Spleen (tissue), 13 donors: ENCODE measurements at places on chromosomes 6 and 20.

DNA sequence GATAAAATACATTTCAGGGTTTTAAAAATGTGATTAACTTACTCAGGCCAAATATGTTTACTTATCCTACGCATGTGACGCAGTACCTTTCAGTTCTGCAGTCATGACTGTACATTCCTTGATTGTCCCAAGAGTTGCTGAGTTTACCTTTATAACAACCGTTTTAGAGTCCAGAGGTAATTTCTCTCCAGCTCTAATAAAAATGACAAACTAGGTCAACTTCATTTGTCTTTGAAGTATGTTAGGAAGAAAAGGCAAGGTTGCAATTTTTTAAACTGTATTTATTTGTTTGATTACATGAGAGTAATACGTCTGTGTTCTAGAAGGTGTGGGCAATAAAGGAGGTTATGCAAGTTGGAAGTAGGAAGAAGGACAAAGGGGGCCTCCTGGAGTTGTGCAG lies 38.6 kb upstream of the UBR2 start:
- no peak overlapping the region for H3K27ac ChIP-seq
- no peak for DNase-seq
- no peaks in the 10 kb centered on the region for H3K4me1 ChIP-seq
- H3K36me3 ChIP-seq, result no peaks in the 10 kb centered on the region
- H3K27me3 ChIP-seq, result no peaks in the 10 kb centered on the region
- no peak overlapping the region for H3K4me3 ChIP-seq

DNA sequence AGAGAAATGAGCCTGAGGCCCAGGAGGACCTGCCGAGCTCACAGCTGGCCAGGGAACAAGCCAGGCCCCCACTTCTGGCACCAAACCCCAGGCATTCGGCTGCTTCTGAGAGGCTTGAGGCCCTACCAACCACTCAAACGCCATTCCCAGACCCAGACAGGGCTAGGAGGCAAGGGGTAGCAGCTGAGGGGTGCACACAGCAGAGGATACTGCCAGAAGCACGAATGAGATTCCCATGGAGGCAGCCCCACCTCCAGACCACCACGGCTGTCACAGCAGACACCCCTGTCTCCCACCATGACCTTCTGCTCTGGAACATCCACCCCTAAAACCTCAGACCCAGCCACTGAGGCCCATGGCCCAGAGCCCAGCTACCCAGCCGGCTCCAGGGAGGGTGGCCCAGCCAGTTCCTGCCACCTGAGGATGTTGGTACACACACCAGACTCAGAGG lies 36.1 kb downstream of the NTSR1 start:
- no peaks in the 10 kb centered on the region for H3K36me3 ChIP-seq
- H3K27me3 ChIP-seq, result peaks cover 40% of the 10 kb centered on the region
- peaks cover 27% of the 10 kb centered on the region for H3K4me1 ChIP-seq
- peak; percentile 51 for DNase-seq

DNA sequence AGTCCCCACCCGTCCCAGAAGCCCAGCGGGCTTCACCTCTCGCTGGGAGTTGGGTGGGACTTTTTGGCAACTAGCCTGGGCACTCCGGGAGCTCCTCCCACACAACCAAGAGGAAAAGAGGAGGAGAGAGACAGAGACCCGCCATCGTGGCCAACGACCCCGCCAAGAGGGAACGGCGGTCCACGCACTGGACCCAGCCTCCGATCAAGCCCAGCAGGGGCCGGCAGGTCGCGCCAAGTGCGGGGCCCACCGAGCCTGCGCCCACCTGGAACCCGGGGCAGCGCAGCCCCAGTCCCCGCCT lies 3.0 kb upstream of the TMEM14C start:
- peak overlapping the region; percentile 83 for H3K27ac ChIP-seq
- DNase-seq, result no peak
- H3K27me3 ChIP-seq, result no peaks in the 10 kb centered on the region
- H3K4me3 ChIP-seq, result peak overlapping the region; percentile 41
- peaks cover 36% of the 10 kb centered on the region for H3K4me1 ChIP-seq

GRCh38 chr20:5039255-5039657 lies 37.9 kb upstream of the SLC23A2 start:
- H3K27me3 ChIP-seq, result no peaks in the 10 kb centered on the region
- peak; percentile 80 for DNase-seq
- H3K36me3 ChIP-seq, result no peaks in the 10 kb centered on the region

- H3K27me3 ChIP-seq, result no peaks in the 10 kb centered on the region
- no peak for DNase-seq
- no peak overlapping the region for H3K4me3 ChIP-seq
- no peaks in the 10 kb centered on the region for H3K36me3 ChIP-seq
- no peak overlapping the region for H3K27ac ChIP-seq
These were observed 140.5 kb upstream of the ATXN1 start for GRCh38 chr6:16901782-16902181.
